ENCODE measurements at places on chromosomes 3 and 15.

DNA sequence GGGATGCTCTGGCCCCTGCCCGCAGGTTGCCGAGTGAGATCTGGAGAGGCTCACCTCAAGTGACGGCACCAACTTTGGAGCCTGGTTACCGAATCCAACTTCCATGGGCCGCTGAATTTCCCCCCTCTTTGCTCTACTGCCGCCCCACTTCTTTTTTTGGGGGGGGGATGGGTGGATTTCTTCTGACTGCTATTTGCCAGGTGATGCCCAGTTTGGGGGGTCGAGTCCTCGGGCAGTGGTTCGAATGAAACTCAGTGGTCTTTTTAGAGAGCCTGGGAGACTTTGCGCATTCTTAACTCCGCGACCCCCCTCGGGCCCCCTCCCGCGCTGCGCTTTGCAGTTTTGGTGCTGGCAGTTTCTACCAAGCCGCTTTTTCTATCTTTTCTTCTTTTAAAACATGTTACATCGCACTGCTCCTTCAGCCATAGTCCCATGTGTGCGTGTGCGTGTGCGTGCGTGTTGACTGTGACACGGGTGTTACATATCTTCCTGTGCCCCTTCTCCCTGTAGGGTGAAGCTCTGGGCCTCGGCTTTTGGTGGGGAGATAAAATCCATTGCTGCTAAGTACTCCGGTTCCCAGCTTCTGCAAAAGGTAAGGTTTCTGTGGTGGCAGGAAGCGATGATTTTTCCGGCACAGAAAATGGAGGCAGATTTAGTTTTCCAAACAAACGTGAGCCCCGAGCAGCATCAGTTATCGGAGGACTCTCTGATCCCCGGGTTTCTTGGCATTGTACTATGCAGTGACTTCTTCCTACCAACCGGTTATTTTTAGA, 837 bp downstream of the CACNA2D3 start:
- DNase-seq: no peak

DNA sequence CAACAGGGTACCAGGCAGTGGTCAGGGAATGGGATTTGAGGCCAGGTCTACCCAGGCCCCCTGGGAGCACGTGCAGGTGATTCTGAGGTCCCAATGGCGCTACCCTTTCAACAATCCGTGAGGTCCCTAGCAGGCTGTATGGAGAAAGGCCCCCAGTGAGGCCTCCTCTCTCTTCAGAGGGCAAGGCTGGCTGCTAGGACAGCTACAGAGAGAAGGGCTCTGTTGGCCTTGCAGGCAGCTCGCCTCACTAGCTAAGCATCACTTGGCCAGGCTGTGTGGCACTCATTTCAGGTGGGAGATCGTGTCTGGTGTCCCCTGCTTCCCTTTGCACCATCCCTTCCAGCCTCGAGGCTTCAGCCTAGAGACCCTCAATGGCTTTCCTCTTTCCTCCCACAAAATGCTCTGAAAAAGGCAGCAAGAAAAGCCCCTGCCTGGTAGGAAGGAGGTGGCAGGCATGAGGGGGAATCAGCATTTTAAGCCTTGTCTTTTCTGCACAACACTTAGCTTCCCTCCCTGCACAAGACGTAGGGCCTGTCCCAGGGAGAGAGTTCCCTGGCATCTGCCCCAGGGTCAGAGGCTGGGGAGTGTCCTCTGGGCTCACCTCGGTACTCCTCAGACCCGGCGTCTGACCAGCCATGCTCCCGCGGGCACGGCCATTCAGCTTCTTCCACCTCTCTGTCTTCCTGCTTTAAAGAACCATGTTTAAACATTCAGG, 111.8 kb downstream of the ASB7 start:
- DNase-seq: no peak

GRCh38 chr3:87229113-87229512, 2.0 kb downstream of the CHMP2B start:
- no peak for DNase-seq

DNA sequence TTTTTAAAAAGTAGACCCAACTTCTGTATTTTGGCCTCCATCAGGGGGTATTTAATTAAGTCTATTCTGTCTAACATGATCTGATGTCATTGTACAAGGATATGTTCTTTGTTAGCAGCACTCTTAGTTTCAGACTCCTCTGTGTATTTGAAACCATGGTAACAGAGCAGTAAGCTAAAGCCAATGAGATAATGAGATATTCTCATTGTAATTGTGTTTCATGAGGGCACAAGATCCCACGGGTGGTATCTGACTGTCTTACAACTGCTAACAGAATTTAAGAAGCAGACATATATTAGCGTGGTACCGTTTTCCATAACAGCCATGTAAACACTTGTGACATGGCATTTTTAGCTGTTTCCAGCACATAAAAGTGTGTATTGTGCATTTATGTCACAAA, 251.2 kb upstream of the VEPH1 start:
- no peak for DNase-seq

- no peak for DNase-seq
Measured at GRCh38 chr15:76189106-76189505, 122.2 kb downstream of the ETFA start.

GRCh38 chr15:62090988-62091387, 24.2 kb downstream of the C2CD4A start:
- DNase-seq: no peak

GRCh38 chr15:101522091-101522490, 32.6 kb upstream of the PCSK6 start:
- DNase-seq: no peak

DNA sequence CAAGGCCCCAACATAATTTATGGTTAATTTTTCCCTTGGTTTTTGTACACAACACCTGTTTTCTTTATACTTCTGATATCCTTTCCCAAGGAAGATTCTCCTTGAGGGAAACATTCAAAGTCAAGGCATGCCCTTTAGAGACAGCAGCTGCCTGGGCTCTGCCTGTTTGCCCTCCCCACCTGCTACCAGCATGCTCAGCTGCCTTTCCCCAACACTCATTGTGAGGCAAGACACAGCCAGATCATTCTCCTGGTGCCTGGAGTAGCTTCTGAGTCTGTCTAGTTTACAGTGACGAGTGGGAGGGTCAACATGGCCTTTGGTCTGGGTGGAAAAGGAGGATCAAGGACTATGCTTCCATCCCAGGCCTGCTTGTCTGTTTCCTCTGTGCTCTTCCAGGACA, 132.5 kb downstream of the EPHB1 start:
- peak; percentile 12 for DNase-seq

DNA sequence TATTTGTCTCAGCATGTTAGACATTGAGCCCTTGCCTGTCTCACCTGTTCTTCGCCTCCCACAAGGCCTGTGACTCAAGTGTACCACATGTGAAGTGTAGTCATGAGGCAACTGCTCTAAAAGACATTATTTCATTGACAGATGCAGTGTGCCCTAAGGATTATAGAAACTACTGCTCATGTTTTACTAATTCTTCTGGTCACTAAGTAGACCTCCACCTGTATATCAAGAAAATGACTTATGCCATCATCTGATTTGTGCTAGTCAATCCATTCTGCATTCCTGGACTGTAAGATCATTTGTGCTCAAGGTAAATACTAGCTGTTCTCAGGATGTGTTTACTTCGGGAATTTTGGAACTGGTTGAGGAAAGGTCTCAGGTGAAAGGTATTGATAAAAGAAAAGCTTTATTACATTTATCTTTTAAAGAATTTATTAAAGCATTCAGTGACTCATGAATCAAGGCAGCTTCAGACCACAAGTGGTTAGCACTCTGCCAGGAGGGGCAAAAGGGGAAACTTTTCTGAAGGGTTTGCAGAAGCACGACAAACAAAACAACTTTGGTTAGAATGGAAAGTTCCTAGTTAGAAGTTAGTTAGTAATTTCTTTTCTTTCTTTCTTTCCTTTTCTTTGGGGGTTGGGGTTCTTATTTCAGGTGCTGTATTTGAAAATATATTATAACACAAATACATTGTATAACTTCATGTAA, 465.3 kb upstream of the CBLB start:
- DNase-seq: peak; percentile 81

DNA sequence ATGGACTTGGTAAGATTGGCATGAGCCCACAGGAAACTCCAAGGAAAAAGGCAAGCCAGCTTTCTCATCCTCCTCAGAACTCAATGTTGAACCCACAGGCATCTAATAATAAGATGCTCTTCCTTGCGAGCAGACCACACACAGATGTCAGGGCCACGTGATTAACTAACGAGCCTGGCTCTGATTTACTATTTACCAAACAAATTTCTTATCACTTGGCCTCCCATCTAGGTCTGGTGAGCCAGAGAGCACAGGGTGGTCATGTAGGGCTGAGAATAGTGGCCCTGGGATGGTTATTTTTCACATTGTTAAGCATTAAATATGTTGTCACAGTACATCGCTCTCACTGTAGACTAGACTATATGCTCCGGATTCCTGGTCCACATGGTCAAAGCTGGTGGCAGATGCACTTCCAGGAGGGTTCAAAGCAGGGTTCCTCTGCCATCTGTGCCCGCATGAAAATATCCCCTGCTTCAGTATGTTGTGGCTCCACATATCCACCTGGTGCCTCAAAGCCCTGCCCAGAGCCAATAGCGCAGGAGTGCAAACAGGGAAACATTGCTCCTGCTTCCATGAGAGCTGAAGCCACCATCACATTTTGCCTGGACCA, 472.5 kb upstream of the WNT5A start:
- no peak for DNase-seq

DNA sequence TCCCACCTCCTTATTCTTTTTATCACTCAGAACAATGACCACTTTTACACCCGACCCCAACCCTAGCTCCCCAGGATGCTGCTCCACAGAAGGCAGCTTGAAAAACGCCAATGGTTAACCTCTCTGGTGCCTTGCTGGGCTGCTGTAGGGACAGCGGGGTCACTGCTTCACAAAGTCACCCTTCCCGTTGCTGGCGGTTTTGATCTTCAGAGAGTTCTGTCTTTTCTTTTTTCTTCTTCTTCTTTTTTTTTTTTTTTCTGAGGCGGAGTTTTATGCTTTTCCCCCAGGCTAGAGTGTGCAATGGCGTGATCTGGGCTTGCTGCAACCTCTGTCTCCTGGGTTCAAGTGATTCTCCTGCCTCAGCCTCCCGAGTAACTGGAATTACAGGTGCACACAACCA, 20.7 kb downstream of the CEP19 start:
- DNase-seq: no peak

DNA sequence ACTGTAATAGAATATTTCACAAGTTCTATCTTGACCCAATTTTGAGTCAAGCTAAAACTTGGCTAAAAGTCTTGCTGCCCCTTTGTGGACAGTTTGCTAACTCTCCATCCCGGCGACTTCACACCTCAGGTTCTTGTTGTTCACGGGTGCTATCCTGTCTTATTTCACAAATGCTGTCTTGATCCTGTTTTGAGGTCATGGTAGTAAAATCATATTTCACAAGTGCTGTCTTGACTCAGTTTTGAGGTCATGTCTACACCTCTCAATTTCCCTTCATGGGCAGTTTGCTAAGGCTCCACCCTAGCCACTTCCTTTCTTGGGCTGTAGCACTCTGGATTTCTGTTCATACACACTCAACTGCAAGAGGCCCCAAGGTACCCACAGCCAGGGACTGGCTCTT, 45.0 kb upstream of the GK5 start:
- DNase-seq: no peak

GRCh38 chr3:18771931-18772330, 346.8 kb upstream of the SATB1 start:
- no peak for DNase-seq

DNA sequence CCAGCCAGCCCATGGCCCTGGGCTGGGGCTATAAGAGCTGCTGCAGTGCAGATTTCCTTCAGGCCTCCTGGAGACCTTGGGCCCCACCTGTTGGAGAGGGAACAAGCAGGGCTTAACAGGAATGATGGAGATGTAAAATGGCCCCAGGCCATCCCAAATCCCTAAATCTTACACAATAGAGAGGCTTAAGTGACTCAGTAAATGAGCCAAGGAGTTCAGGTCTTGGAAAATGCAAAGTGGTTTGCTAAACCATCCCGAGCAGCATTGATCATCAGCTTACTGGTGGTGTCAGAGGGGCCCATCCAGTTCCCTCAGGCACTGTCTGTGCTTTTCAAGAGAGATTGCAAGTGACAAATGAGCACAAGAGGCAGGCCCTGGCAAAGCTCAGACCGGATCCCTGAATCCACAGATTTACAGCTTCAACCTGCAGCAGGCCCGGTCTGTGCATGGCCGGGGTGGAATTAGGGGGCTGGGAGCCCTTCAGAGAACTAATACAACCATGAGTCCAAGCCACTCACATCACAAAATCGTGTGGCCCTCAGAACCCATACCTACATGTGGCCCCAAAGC, 325.4 kb downstream of the UACA start:
- no peak for DNase-seq

GRCh38 chr3:197456261-197457091, 99.3 kb downstream of the BDH1 start:
- peak; percentile 79 for DNase-seq

DNA sequence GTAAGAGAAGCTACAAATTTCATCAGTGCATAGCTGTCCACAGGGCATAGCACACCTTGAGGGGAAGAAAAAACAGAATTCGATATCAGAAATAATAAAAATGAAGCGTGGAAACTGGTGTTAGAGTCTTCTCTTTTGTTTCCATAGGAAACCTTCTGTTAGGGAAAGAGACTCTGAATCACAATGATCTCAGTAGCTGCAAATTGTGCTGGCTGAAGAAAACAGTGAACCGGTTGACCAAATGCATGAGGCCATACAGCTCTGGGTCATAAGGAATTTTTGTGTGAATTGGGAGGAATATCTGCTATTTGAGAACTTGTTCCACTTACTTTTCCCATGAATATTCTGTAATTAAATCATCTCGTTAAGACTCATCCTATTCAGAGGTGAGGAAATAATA, 580.2 kb upstream of the NECTIN3 start:
- DNase-seq: no peak

DNA sequence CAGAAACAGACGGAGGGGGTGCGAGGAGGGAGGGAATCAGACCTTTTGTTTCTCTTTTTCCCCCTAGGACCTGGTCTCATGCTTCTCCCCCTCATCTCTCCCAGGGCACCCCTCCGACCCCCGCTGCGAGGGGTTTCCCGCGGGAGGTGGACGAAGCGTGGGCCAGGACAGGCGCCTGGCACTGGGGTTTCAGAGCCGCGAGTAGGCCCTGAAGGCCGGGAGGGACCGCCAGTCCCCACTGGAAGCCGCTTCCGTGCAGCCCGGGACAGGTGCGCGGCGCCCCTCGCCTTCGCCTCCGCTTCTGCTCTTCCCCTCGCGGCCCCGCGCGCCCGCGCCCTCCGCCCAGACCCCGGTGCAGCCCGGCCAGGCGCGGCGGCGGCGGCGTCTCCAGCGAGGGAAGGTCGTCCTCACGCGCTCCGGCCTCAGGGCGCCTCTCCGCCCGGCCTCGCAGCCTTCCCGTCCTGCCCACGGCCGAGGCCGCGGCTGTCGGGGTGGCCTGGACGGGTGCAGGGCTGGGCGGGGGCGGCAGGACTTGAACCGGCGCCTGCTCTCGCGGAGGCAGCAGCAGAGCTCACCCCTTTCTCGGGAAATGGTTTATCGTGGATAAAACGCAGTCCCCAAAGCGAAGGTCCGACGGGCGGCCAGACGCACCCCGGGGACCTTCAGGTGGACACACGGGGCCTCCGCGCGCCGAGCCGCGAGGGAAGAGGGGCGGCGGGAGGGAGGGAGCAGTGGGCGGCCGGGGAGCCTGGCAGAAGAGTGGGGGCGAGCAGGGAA, 31.5 kb upstream of the ADAMTS17 start:
- no peak for DNase-seq

- DNase-seq: no peak
Measured at GRCh38 chr3:73558727-73559075, 66.0 kb downstream of the PDZRN3 start.

All from activated effector memory CD4-positive, alpha-beta T cell treated with anti-CD3 and anti-CD28 coated beads, Interleukin-2, amount 50 U/mL, for 16 hours (primary cell).